NCI-H2081 treated with DMSO at 0.1 percent for 48 hours (cell line): ENCODE measurements at places on chromosomes 12 and 14.

DNA sequence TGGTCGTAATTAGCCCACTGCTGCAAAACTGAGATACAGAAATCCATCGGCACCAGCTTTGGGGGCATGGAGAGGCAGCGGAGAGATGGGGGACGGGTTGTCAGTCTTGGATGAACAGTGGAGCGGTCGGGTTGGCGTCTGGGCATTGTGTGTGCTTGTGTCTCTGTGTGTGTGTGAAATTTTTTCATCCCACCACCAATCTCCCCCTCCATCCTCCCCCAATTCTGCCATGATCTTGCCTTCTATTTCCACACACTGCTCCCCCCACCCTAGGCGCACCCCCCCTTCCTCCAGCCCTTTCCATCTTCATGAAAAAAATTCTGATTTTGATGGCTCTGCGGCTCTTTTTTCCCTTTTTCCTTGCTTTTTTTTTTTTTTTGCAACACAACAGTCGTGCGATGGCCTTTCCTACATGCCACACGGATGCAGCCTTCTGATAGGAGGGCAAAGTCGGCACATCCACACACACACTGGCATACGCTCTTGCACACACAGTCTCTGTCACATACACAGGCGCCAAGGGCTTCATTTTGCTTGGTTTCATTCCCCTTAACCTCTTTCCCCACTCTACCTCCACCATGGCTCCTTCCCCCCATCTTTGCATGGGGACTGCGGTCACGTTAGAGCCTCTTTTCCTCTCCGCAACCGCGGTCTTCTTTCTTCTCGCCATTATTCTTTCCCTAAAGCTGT, 3.3 kb downstream of the NRXN3 start:
- DNase-seq = no peak

DNA sequence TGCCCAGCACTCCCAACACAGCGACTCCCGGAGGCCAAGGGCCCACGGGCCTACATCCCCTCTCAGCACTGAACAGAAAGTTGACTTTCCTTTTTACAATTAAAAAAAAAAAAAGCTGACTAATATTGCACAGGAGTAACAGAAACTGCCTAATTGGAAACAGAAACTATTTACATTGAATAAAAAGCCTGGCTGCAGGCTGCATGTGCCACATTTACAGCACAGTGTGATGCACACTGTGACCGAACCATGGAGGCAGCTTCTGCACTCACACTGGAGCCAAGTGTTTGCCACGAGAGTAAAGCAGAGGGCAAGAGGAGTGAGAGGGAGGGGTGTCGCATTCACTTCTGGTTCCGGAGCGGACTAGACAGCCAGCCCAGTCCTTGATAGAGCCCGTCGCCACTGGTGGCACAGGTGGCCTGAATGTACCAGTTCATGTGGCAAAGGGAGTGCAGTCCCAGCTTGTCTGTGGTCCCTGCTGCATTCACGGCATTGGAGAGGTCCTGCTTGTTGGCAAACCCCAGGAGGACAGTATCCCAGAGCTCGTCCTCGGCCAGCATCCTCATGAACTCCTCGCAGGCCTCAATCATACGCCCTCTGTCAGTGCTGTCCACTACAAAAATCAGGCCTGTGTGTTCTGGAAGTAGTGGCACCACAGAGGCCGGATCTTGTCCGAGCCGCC, 59.2 kb downstream of the SPPL3 start:
- no peak for DNase-seq

- no peak for DNase-seq
Observed at GRCh38 chr12:130147875-130148596, 14.2 kb upstream of the FZD10 start.

GRCh38 chr12:71222436-71222835, 64.6 kb upstream of the TSPAN8 start:
- DNase-seq = no peak

- DNase-seq = no peak
Observed at GRCh38 chr14:21768116-21768874, 94.7 kb upstream of the OR4E1 start.
